ENCODE measurements at places on chromosomes 6 and 20. TPM values are rescaled to one million over a fixed set of nuclear protein-coding genes. Genes with fewer than 3 reads are reported as not detected.

DNA sequence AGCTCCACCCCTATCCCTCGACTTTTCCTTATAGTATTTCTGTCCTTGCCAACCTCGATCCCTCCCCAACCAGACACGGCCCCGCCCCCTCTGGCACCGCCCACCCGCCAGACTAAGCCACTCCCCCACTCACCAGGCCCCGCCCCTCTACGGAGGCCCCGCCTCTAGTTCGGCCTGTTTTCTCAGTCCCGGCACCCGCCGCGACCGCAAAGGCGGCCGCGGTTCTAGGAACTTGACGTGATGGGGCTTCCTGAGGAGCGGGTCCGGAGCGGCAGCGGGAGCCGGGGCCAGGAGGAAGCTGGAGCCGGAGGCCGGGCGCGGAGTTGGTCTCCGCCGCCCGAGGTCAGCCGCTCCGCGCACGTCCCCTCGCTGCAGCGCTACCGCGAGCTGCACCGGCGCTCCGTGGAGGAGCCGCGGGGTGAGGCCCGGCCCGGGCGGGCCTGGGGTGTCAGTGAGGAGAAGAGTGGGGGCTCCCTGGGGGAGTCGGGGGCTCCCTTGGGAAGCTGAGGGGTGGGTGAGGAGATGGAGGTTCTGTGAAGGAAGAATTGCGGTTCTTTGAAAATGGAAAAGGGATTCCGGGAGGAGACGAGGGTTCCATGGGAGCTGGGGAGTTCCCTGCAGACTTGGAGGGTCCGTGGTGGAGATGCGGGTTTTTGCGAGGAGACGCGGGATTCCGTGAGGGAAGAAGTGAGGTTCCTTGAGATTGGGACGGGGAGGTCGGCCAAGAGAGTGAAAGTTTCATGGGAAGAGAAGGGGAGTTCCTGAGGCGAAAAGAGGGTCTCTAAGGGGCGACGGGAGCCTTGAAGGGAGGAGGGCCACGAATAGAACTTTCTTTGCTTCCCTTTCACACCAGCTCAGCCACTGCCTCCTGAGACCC is at the start of gene ACSS2:
TSS of gene ACSS2 (plus strand) at position 207 of the 877 bp plus-strand sequence. CDS start at position 241, 34 bp downstream.
- peak; percentile 27 for DNase-seq

- peak; percentile 50 for DNase-seq
Measured at GRCh38 chr20:22974354-22974753, 60.8 kb upstream of the SSTR4 start.

DNA sequence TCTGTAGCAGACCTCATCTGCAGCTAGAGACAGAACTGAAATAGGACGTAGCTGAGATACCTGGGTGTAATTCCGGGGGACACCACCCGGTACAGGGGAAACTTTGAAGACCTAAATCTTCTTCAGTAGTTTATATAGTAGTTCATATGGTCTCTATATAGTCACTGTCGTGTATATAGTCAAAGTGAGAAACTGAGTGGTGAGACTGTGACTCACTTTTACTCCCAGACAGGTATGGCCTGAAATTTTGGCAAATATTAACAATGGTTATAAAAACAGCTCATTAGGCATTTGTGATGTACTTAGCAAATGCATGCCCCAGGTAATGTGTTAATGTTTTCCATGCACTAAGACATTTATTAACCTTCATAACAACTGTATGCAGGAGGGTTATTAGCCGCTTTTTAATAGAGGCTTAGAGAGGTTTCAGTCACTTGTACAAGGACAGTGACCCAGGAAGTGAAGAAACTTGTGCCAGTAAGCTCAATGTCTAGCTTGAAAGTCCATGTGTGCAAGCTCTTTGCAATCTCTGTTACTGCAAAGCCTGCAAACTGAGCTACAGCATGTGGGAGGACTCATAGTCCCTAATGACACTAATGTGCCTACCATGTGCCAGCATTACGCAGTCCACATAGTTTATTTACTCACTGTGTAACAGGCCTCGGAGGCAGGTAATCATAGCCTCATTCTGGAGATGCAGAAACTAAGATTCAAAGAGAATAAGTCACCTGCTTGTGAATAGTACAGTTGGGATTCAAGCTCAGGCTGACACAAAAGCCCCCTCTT is 165.4 kb upstream of the CHD6 start:
- no peak for DNase-seq

- no peak for DNase-seq
Measured at GRCh38 chr6:16804546-16805242, 43.4 kb upstream of the ATXN1 start.

- no peak for DNase-seq
Measured at GRCh38 chr6:73302339-73302738, 39.3 kb upstream of the KHDC1 start.

- DNase-seq: peak; percentile 36
Measured at GRCh38 chr6:144349690-144350527, 64.8 kb downstream of the UTRN start.

DNA sequence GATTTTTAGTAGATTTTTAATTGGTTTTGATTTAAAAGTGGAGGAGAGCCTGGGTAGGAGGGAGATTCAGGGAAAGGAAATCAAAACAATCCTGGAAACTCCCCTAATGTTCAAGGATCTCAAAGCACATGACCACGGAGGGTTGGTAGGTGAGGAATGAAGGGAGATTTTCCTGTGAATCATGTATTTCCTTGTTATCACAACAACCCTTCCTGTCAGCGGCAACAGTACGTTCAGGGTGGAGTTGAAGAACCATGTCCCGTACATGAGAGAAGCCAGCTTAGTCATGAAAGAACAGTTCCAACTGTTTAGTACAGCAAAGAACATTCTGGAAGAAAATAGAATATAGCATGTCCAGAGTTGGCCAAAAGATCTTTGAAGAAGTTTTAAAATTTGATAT is 79.4 kb upstream of the SCAF8 start:
- DNase-seq: peak; percentile 80

Gene LY6G6F
- not detected for total RNA-seq

Gene TRIM31
- not detected for total RNA-seq

Gene PTK7
- 199 TPM for total RNA-seq

Gene PROKR2
- total RNA-seq: not detected

Data from fibroblast of villous mesenchyme (primary cell).